ENCODE measurements at places on chromosomes 1 and 21.

- no peak for DNase-seq
Observed at GRCh38 chr1:119623193-119623515, 24.9 kb downstream of the ZNF697 start.

GRCh38 chr1:181124291-181124751, 35.8 kb downstream of the IER5 start:
- peak; percentile 39 for DNase-seq

DNA sequence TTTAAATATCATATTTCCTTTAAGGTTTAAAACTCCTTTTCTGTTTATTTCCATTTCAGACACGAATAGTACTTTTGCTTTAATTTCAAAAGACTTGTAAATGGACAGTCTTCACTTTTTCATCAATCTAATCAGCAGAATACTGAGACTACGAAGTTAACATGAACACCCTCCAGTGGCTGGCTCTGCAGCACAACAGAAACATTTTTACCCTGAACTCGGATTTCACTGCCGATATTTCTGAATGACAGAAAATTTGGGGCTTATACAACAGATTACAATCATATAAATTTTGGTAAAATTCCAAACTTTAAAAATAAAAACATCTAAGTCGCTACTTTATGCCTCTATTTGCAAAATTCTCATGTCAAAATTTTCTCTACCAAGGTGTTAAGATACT, 86.2 kb downstream of the AKT3 start:
- no peak for DNase-seq

DNA sequence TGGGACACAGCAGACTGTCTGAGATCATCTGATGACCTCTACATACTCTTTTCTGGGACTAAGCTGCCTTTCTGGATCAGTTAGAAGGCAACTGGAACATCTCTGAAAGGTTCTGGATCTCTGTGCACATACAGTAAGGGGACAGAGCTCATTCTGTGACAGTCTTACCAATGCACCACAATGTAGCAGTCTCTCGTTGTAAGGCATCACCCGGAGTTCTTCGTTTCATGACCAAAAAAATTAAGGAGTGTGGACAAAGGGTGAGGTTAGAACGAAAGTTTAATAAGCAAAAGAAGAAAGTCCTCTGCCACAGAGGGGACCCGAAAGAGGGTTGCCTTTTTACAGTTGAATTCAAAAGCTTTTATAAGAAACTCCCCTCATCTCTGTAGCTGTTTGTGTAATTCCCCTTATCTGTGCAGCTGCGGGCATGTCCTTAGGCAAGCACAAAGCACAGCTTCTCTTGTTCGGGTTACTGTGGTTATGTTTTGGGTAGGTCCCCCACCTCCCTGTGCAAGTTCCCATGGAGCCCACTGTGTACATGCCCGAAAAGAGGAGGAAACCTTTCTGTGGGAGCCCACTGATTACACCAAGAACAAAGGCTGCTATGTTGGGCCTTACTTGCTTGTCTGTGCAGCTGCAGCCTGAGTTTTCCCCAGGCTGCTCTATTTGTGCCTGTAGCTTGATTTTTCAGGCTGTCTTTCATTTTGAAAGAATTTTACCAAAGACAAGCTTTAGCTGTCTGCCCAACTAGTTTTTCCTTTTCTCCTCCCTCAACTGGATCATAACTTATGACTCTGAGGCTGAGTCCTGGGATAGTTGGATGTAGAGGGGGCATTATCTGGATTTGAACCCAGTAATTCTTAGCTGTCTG, 53.1 kb upstream of the CACNA1E start:
- no peak for DNase-seq

GRCh38 chr1:228015276-228016180, 8.7 kb downstream of the WNT3A start:
- DNase-seq = no peak
